CD4-positive, alpha-beta T cell treated with Interleukin-6 for 4 hours (primary cell): ENCODE measurements at places on chromosomes 3 and 15.

DNA sequence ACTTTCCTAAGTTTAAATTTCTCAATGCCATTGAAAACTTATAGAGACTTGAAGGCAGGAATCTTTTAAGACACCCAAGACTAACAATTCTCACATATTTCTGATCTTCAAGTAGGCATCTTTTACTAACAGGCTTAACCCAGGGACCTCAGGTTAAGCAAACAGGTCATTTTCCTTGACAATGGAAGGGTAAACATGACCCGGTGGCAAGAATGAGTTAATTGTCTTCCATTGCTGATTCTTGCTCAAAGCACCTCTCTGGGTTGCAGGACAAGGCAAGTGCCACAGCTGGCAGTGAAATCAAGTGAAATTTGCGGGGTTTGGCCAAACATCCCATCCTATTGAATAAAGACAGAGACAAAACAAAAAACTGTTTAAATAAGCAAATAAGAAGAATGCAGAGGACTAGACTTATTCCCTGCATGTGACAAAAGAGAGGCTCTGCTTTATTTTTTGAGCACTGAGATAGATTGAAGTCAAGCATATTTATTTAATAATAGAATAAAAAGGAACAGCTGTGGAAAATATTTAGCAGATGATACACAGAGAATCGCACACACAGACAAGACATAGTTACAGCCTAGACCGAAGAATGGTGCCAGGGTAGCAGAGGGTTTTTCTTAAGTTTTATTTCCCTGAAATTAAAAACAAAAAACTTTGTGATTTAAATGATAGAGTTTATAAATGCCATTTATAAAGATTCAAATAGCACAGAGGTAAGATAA, 56.0 kb upstream of the MITF start:
- no peak for DNase-seq

GRCh38 chr3:119745942-119746341, 36.0 kb upstream of the NR1I2 start:
- DNase-seq = no peak

- DNase-seq = peak; percentile 44
Observed at GRCh38 chr15:100602823-100603393, 519 bp downstream of the ASB7 start.

DNA sequence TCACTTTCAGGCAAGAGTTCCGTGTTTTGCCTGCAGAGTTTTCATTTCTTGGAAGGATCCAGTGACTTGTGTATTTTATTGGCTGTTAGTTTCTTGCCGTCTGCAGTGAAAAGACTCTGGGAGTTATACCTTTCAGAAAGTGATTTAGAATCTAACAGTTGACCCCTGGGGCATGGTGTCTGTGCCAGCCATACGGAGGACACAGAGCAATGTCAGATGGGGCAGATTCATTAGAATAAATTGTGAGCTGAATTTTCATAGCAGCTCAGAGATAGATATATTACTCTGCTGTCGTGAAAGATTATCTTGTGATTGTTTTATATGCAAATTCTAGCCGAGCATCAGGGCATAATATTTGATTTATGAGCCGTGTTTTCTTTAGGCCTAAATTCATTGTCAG, 131.6 kb downstream of the SV2B start:
- DNase-seq = no peak

DNA sequence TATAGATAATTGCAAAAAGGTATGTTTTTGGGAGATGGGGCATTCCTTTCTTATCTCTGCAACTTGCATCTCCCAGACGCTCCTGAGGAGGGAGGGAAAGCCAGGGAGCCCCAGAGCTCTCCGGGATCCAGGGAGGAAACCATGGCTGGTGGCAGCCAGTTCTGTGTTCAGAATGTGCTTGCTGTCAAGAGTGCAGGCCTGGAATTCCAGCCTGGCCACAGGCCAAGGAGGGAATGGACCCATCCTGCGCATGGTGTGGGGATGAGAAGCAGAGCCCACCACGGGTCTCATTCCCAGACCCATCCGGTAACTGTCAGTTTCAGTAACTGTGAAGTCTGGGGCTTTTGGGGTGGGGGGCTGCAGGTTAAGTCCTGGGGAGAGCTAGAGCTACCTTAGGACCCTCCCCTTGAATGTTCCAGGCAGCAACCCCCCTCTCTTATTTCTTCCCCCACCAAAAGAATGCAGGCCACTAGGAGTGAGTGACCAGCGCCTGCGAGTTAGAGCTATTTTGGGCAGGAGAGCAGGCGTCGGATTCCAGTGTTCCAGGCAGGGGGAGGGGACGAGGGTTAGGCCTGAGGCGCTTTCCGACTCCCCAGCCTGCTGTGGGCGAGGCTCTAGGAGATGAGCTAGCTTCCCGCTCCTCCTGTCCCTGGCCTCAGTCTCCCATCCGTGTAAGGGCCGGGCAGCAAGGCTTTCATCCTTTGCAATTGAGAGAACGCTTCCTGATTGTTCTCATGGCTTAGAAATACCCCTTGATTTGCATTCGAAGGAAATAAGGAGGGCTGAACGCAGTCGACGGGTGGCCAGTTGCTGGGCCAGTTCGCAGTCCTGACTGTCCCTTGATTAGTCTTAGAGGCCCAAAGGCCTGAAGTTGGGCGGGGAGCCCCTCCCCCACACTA, 781 bp upstream of the DAG1 start:
- no peak for DNase-seq

DNA sequence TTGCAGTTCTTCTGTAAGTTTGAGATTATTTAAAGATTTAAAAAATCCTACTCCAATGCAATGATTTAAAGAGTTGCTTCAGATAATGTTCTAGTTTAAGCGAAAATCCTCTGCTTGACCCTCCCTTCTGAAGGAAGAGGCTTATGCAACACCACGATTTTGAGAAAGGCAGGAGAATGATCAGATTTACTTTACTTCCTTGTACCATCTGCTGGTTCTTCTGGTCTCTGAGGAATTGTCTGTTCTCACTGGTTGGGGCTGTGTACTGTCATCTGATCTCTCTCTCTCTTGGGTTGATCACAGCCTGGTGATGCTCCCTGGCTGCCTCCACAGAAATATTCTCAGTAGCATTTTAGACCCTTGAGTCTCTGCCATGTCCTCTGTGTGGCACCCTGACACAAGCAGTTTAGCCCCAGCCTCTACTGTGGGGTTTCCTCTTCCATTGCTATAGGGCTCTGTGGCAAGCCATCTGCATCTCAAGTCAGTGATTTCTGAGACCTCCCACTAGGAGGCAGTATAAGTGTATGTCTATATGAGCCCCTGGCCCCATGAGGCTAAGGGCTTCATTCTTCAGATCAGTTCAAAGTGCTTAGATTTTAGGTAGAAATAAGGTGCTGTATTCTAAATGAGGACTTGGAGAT, 50.8 kb upstream of the PLAAT1 start:
- no peak for DNase-seq

DNA sequence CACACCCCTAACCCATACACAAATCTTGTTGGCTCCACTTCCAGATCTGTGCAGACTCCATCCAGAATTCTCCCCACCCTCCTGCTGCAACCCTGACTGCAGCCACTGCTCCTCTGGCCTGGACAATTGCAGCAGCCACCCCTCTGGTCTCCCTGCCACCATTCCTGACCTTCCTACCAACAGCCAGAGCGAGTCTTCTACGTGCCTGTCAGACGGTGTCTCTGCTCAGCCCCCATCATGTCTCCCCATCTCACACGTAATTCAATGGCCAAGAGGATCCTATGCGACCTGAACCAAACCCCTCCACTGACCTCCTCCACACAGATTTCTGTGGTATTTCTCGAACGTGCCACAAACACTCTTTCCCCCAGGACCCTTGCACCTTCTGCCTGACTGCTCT, 103.3 kb downstream of the TPRA1 start:
- no peak for DNase-seq

- no peak for DNase-seq
Observed at GRCh38 chr15:62094388-62094787, 27.6 kb downstream of the C2CD4A start.

DNA sequence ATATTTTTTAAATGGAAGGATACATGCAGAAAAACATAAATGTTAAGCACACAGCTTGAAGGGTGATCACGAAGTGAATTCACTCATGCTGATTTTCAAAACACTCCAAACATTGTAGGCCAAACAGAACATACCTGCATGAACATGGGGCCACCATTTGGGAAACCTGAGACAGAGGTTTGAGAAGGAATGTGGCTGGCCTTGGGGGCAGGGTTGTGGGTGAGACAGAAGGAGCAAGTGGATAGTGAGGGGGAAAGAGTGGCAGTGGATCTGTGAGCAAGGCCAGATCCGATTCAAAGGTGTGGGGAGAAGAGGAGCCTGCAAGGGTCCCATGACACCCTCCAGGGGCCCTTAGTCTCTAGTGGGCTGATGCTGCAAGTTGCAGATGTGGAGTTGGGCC, 94.9 kb downstream of the HMG20A start:
- no peak for DNase-seq

DNA sequence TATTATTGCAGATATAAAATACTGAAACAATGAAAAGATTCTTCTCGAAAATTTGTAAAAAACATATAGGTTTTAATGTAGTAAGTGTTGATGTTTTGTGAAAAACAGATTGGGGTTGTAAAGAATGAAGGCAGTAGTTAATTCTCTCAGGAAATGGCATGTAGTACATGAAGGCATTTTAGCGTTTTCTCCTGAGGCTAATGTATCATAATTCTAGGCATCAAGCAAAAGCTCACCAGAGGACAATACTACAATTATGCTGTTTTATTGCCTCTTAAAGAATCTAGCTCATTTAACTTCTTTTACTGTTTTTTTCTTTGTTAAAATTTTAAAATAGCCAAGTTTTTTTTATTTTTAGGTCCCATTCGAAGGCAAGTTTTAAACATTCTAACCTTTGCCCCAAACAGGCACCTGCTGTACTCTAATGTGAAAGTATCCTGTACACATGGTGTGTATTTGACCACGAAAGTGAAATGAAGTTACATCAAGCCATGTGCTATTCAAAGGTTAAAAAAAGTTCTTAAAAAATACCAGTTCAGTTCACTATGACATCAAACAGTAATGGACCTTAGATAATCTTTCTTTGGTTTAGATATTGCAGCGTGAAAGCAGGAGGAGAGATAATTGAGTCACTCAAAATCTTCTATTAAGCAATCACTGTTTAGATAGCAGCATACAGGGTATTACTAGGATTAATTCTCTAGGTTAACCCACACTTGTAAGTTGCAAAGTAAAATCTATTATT, 163.6 kb downstream of the ECT2 start:
- no peak for DNase-seq

DNA sequence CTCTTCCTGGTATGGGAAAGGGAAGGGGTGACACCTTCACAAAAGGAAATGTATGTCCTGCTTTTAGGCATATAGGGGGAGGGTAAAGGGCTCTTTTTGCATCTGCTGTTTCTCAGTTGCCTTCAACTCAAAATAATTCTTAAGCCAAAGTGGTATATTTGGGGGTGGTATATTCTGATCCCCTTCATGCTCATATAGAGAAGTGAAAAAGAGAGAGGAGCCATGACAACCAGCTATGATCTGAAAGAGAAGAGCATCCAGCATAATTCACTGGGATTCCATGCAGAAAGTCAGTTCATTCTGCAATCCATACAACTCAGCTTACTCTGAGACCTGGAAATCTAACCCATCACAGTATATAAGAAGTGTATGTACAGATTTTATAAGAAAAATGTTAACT, 22.3 kb downstream of the DENND6A start:
- DNase-seq = no peak

GRCh38 chr15:41979493-41980266, 7.3 kb upstream of the EHD4 start:
- DNase-seq = no peak

GRCh38 chr3:144104186-144104585, 132.6 kb downstream of the DIPK2A start:
- DNase-seq = no peak

GRCh38 chr3:175735866-175736265, 876.7 kb downstream of the NAALADL2 start:
- DNase-seq = no peak

DNA sequence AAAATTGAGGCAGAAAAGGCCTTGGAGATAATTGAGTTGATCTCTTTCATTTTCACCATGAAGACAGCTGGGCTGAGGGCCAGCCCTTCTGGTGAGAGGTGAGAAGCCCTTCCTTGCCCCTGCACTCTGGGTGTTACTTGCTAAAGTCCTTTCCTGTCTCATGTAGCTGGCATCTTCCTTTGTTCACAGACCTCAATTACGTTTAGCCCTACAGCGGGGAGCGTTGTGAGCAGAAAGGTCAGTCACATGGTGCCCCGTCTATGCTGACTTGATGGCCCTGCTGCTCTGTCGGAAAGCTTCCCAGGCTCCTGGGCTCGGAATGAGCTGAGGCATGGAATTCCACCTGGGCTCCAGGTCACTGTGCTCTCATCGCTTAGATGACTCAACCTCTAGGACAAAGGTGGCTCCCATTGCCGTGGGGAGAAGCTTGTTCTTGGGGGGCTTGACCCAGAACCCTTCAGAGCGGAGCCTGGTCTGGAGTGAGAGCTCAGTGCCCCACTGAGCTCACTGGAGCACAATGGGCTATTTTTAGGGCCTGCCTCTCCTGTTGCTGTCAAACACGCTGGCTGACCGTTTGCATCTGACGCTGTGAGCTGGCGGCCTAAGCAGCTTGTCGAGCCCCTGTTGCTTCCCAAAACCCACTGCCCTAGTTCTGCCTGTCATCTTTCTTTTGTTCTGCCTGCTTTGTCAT, 47.0 kb downstream of the RPLP1 start:
- DNase-seq = no peak

GRCh38 chr15:67076147-67076843, 10.9 kb downstream of the SMAD3 start:
- peak; percentile 69 for DNase-seq

DNA sequence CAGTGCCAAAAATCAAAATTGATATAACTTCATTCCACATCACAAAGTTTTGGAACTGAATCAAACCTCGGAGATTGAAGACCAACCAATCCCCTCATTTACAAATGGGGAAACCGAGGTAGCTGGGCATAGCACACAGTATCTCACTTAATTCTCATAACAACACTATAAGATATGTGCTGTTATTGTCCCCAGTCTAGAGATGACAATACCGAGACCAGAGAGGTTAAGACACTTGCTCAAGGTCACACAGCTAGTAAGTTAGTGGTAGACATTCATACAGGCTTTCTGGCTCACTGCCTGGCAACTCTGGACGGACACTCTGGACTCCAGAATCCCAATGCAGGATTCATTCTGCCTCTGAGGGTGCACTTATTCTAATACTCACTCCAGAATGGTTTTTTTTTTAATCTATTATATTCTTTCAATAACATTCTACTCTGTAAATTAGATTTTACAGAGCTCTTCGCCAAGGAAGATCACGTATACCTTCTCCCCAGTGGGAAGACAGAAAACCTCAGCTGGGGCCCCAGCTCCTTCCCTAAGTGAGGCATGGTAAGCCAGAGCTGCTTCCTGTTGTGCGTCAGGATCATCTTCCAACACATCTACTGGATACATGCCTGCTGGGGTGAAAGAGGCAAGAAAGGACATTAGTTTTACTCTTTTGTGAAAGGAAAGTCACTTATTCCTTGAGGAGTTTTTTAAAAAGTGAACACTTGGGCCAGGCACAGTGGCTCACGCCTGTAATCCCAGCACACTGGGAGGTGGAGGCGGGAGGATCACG, 128.4 kb upstream of the IGF1R start:
- no peak for DNase-seq

DNA sequence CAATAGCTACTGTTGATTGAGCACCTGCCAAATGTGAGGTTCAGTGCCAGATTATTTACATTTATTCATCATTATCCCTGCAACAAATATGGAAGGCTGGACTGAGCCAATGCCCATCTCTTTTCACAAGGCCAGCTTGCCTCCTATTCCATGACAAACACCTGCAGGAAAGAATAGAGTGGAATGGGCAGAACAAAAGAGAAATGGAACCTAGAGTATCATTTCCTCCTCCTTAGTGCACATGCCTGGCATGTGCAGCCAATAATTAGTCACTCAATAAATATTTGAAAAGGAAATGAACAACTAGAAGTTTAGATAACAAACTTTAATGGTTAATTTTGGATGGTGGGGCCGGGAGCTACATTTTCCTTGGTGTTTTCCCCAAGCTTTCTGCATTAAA, 61.4 kb upstream of the MYRIP start:
- no peak for DNase-seq
